ENCODE measurements at places on chromosomes 4 and X.
A peak's percentile ranks its signal among the peaks of the same experiment; 100 is the strongest.

- DNase-seq, result peak; percentile 7
Observed at GRCh38 chr4:53189011-53189410, 176.8 kb downstream of the SCFD2 start.

DNA sequence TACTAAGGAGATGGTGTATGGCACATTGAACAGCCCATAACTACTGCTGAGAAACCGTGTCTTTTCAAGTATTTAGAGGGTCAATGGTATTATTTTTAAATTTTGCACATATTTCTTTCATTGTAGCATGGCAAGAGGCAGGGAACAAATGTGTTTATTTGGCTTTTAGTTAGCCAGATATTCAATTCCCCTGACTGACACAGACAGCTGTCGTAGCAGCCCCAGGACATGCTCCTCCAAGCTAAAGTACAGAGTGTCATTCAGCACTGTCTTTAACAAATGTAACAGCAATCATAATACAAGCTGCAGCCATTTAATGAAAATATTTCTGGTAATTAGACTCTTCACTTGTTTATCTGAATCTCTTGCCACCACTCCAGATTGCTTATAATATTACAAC, 687.1 kb downstream of the KLHL13 start:
- DNase-seq, result no peak

DNA sequence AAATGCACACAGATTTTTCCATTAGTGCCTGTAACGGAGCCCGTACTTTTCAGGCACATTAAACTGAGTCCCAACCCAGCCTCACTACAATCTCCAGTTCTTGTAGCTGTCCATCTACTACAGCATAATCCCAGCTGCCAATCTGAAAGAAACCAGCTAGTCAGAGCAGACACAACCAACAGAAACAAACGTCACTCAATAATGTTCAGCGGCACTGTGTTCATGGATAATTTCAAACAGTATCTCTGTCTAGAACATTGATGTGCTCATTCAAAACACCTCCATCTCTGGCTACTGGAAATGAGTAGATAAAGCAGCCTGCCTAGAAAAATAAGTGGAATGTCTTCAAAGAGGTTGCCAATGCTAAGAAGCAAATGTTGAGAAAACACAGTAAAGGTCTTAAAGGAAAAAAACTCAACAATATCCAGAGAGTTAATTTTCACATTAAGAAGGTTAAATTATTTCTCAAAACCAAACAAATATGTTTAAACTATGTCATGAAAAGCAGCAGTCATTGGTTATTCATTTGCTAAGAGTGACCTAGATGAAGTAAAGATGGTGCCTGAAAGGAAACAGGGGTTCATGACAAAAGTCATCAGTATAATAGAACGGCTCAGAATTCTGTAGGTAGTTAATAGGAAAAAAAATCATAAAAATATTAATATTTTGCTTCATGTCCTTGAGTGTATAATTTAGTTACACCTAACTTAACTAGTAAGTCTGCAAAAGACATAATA, 245.1 kb upstream of the MAB21L2 start:
- DNase-seq, result no peak

DNA sequence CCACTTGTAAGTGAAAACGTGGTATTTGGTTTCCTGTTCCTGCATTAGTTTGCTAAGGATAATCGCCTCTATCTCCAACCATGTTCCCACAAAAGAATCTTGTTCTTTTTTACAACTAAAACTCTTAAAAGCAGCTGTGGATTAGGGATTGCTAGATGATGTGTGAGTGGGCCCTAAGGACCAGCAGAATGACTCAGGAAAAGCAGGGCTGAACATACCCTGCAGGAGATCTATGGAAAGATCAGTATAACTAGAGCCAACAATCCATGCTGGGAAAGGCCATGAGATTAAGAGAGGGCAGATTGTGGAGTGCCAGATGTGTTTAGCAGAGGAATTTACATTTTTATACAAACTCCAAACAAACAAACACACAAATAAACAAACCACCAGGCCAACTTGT, 128.4 kb upstream of the TMEM164 start:
- no peak for DNase-seq

DNA sequence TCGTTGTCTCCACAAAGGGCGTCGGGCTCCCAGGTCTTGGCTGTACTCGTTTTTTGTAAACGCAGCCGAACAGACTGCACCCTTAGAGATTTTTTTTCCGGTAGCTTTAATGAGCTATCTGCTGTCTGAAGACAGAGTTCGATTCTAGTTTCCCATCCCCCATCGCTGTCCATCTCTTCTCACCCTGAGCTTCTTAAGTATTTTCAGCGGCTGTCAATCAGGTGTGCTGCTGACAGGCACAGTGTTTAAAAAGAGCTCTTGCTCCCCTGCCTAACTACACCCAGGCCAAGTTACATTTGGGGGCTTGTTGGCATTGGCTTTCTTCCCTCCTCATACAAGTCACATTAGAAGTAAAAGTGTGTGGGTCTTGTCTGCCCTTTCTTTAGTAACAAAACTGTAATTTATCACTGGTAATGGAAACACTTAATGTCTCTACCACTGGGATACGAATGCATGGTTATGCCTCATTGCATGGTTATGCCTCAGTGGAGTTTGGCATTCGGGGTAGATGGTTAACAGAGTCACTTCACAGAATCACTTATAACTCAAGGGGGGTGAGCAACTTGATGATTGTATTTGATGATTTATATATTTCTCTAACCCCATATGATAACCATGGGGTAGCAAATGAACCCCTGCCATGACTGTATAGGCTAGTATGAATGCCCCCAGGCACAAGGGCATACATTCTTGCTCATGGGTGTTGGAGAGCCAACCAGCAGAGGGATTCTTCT, 1.4 kb upstream of the ARHGAP6 start:
- DNase-seq, result no peak

DNA sequence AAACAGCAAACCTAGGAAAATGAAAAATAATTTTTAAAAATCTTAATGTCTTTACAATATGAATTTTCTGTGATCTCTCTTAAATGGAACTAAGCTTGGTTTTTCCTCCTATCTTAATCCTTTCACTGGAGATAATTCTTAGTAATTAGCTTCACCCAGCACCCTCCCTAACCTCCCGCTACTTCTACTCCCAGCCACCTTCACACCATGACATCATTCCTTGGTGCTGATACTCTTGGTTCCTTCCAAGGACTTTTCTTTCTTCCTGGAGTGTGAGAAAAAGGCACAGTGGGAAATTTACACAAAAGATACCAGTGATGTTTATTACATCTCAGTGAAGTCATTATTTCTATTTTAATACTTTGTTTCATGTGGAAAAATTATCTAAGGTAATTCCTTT, 163.6 kb upstream of the PLAC1 start:
- DNase-seq, result no peak

GRCh38 chr4:124262211-124263179, 450.0 kb downstream of the ANKRD50 start:
- peak; percentile 70 for DNase-seq
